ENCODE measurements at places on chromosomes 3 and 15.

DNA sequence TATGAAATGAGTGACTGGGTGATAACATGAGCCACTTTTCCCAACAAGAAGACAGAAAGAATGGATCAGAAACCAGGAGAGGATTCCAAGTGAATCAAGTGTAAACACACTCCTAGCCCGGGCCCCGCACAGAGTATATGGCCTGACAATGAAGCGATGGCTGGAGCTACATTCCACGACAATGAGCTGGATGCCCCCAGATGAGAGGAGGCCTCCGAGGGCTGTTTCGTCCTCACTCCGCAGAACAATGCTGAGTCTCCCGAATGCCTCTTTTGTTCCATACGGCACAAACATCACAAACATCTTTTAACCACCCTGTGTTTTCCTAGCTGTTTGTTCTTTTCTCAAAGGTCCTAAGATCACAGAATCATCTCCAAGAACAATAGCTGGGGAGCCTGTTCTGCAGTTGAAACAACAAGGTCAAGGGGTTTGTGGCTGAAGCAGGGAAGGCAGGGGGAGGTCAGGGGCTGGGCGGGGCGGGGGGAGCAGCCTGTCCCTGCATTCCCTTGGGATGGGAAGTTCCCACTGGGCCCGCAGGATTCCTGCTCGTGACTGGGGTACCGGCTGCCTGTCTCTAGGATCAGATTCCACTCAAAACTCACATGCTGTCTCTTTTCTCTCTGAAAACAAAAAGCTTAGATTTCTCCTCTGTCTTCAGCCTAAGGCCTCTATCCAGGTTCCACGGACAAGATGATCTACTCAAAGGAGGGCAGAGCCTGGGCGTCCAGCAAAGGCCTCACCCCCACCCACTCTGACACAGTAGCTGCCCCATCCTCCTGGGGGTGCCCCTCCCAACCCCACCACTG, 151.3 kb downstream of the XXYLT1 start:
- DNase-seq, result no peak

DNA sequence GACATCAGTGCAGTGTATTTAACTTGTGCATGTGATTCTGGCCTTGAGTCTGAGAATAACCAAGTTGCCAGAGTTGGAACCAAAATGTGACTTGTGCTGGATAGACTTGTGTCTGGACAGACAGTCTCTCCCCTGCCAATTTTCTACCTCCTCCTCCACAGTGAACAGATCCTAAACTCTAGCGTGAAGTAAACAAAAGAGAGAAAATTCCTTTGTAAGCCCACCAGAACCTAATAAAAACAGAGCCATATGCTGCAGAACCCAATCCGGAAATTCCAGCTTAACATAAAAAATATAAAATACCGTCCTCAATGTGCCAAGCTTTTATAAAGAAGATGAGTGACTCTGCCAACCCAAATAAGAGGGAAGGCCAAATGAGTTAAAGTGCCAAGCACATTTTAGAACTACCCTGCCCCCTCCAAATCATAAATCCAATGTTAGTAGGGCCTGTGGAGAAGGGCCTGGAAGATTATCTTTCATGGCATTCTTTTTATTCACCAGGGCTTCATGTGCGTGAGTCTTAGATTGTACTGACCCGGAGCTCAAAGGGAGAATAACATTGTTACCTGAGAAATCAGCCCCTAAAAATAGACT, 344.6 kb upstream of the PROK2 start:
- no peak for DNase-seq

GRCh38 chr15:95105229-95105628, 873.9 kb downstream of the MCTP2 start:
- no peak for DNase-seq

GRCh38 chr15:44659056-44659455, 4.4 kb downstream of the SPG11 start:
- DNase-seq, result no peak

DNA sequence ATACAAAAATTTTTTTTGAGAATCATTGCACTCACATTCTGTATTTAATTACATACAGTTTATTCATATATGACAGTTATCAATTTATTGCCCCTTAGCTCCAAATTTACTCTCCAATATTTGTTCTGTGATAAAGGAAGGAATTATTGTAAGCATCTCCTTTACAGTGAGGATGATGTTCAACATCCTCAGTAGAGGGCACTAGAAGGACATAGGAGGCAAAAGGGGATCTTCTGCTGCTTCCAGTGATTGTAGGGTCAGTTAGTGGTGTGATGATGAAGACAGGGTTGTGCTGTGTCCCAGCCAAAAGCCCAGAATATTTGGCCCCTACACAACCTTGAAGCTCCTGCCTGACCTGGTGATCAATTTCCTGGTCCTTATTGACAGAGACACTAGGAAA, 89.9 kb upstream of the DCBLD2 start:
- no peak for DNase-seq

GRCh38 chr3:165404357-165405027, 208.3 kb upstream of the SLITRK3 start:
- no peak for DNase-seq

DNA sequence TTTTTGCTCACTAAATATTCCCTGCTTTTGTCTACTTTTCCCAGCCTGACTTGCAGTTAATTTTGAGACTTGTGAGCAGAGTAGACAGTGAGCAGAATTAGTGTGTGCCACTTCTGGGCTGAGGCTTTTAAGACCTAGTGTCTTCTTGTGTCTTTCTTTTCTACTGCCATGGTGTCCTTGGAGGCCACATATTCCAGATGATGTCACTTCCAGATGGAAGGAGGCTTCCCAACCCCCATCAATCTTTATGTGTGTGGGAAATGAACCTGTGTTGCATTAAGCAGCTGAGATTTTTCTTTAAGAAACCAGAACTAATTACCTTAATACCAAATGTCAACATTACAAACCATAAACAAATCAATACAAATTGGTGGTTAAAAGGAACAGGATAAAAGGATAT, 774.7 kb upstream of the ROBO1 start:
- DNase-seq, result no peak

- DNase-seq, result no peak
Observed at GRCh38 chr3:190333961-190334360, 11.7 kb upstream of the CLDN1 start.

GRCh38 chr3:4421121-4421520, 45.9 kb downstream of the SUMF1 start:
- DNase-seq, result no peak

DNA sequence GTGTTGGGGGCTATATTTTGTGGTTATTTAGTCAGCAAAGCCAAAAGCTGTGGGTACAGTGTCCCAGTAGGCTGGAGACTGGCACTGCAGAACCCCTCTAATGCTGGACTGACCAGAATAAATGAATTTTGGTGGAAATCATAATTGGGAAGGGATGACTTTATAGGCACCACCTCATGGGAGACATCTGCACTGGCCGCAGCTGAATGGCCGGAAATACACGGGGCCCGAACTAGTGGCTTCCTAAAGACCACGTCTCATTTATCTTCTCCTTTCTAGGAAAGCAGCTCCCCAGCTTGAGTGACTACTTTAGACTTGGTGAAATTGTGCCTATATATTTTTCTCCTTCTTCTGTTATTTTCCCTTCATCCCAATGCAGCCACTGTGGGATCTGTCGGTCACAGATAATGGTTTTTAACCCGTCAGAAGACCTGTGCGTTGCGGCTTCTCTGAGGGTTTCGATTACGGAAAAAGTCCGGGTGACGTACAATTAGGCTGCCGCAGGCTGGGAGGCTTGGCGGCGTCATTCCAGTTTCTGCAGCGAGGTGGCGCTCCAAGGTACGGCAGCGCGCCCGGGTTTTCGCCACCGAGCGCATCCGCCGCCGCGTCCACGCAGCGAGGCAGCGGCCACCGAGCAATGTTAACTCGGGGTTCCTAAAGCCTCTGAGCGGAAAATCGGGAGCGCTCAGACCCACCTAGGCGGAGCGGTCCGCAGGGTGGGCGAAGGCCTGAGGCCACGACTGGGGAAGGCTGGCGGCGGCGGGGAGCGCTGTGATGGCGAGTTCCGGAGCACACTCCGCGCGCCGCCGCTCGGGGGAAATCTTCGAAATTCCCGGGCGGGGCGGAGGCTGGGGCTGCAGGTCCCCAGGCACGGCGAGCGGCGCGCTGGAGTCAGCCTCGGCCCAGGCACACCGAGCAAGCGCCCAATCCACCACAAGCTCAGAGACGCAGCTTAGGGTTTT, 26.3 kb downstream of the NR2F2 start:
- peak; percentile 59 for DNase-seq

GRCh38 chr15:41492597-41493204, 973 bp upstream of the ITPKA start:
- no peak for DNase-seq

GRCh38 chr3:50333744-50334328, 5.8 kb upstream of the TUSC2 start:
- DNase-seq, result no peak

DNA sequence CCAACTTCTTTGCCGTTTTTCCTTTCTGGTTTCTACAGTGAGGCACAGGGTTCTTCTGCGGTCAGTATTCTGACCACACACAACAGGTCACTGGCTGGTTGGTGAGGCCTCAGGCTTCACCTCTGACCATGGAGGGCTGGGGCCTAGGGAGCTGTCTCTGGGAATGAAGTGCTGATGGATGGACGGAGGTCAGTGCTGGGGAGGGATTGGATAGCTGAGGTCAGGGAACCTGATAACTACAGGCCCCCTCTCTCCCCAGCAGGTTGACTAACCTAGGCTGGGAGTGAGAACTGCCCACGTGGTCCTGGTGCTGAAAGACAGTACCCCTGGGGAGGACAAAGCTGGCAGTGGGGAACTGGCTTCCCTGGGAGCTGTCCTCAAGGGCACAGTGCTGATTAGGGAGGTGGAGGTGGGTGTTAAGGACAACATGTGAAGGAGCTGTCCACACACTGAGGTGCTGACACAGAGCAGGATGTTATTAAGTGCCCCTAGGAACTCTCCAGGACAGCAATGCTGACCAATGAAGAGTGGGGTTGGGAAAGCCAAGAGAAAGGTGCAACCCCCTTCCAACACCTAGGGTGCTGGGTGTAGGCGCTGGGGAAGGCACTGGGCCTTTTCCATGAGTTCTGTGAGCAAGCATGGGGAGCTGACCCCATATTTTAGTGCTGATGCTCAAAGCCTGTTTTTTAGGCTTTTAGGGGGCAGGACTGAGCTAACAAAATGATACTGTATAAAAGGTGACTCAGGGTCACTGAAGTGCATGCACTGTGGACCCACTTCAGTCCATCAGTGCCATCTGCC, 45.2 kb downstream of the ATP2B2 start:
- DNase-seq, result peak; percentile 19

DNA sequence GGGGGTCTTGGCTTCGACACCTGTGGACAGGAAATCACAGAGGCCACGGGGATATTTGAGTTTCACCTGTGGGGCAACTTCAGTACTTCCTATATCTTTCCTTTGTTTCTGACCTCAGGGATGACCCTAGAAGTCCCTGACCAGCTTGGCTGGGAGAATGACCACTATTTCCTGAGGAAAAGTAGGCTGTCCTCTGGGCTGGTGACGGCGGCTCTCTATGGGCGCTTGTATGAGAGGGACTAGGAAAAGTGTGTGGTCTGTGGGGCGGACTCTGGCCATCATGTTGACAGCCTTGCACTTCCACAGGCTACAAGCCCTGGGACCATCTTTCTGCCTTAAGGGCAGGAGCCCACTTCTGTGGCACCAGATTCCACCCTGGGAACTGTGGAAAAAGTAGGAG, 43.7 kb downstream of the BTD start:
- no peak for DNase-seq

DNA sequence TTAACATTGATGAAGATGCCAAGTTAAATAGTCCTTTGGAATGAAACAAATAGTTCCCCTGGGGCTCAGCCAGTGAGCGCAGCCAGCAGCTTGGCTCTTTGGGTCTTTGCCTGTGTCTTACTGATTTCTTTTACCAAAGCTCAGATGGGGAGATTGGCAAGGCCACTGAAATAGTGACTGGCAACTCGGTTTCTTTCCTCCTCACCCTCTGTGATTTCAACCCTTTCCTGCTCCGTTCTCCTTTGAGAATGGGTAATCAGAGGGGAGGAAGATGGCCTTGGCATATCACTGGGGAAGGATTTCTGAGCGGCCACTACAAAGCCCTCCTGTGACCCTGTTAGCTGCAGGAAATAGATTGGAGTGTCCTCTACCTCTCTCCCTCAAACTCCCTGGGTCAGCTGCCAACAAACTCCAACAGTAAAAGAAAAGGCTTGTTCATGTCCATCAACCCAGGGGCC, 337.1 kb upstream of the LRRFIP2 start:
- no peak for DNase-seq

DNA sequence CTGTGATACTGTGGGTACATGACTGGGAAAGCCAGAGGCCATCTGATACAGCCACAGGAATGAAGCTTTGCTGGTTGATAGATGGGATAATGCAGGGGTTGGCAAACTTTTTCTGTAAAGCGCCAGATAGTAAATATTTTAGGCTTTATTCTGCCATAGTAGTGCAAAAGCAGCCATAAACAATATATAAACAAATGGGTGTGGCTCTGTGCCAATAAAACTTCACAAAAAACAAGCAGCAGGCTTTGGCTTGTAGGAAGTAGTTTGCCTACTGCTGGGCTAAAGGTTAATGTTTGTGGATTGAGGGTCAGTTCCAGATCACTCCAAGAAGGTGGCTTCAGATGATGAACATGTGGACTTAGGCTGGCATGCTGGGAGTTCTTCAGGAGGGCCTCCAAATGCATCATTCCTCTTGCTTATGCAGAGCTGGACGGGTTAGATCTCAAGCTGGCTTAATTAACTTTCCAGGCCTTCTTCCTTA, 305.7 kb downstream of the RPLP1 start:
- no peak for DNase-seq

GRCh38 chr3:29282427-29283230, 1.8 kb downstream of the RBMS3 start:
- no peak for DNase-seq

- no peak for DNase-seq
Observed at GRCh38 chr3:7683426-7683825, 818.2 kb upstream of the LMCD1 start.

DNA sequence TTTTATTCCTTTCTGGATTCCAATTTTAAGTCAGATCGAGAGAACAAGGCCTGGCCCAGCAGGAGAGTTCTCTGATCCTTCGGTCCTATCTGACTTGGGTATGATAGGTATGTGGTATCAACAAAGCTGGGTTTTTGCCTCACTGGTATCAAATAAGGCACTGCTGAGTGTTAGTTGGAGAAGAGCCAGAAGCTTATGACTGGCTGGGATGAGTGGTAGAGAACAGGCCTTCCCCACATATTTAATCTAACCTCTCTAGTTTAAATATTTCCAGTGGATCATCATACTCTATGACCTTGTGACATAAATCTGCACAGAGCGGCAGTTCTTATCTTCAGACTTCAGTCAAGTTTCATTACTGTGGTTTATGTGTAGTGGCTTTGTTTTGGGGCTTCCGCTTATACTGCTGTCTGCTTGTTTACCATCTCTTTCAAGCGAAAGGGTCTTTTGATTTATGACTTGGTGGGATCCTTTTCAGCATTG, 164.5 kb downstream of the PTPRG start:
- no peak for DNase-seq

GRCh38 chr3:56702490-56703315, 19.6 kb upstream of the TASOR start:
- peak; percentile 21 for DNase-seq

Data from activated CD4-positive, alpha-beta T cell treated with anti-CD3 and anti-CD28 coated beads, Interleukin-2, amount 50 U/mL, for 4 hours (primary cell).